ENCODE measurements at places on chromosomes 6 and 20. TPM values are rescaled to one million over a fixed set of nuclear protein-coding genes. Genes with fewer than 3 reads are reported as not detected.

DNA sequence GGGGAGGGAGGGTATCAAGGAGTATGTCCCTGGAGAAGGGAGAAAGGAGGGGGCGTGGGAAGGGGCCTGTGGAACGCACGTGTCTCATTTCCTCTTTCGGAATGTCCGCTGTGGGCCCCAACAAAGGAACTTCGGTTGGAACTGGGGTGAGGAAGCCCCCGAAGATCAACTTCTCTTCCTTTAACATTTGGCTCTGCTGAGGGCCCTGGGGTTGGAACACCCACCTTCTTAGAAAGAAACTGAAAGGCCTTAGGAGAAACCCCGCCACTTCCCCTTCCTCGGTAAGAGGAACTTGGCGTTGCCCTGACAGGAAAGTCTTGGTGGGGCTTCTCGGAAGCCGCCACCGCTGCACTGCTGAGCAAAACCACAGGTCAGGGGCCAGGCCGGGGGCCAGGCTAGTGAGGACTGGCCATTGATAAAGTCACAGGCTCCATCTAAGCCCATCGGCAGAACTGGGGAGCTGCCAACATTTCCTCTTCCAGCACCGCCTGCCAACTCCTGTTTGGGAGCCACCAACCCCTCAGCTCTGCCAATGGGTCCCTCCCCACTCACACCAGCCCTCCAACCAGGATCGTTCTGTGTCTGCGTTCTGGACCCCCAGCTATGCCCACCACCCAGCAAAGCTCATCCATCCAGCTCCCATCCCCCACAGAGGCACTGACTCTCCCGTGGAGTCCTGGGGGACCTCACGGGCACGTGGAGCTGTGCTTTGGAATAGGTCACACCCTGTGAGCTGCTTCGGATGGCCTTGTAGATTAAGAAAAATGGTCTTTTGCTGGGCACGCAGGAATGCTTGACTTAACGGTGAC is 44.8 kb downstream of the FGD2 start:
- no peak overlapping the region for H3K27ac ChIP-seq
- peak; percentile 27 for DNase-seq
- peaks cover 21% of the 10 kb centered on the region for H3K4me1 ChIP-seq
- no peak overlapping the region for H3K4me3 ChIP-seq
- no peaks in the 10 kb centered on the region for H3K27me3 ChIP-seq
- H3K36me3 ChIP-seq, result no peaks in the 10 kb centered on the region

DNA sequence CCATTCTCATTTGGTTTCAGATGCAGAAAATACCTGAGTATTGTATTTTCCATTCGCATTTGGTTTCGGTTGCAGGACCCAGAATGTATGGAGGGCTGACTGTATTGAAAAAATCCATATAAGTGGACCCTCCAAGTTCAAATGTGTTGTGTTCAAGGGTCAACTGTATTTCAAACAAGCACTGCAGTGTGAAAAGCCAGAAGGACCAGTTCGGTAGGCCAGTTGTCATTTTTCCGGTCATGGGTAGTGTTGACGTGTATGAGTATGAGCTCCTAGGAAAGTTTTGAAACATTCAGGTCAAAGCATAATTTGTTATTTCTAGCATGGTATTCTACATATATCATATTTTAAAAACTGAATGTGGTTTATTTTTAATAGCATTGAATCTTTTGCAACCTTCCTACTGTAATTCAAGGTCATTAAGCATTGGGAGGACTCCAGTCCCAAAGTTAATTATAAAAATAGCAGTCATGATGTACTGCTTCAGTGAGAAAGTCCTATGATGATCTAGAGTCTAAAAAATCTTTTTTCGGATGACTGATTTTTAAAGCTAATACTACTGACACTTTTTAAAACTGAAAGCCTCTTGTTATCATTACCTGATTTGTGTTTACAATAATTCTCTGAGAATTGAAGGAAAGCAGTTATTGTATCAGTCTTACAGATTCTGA is 18.9 kb downstream of the NHSL1 start:
- peaks cover 18% of the 10 kb centered on the region for H3K4me1 ChIP-seq
- DNase-seq, result no peak
- H3K27ac ChIP-seq, result peak overlapping the region; percentile 37
- no peaks in the 10 kb centered on the region for H3K36me3 ChIP-seq
- H3K27me3 ChIP-seq, result no peaks in the 10 kb centered on the region

DNA sequence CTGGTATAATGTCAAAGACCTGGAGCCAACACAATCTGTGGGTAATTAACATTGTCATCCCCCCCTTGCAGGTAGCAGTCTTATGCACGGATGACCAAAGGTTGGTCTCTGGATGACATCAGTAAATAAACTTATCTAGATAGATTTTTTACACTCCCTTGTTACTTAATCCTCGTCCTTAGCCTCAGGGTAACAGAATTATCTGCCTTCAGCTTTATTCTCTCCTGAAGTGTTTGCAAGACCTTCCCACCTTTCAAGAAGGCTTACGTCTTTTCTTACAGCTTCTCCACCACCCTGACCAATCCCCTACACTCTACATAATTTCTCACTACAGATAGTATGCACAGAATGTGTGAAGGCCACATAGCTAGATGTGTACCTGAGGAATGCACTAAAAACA is 434.8 kb upstream of the HTR1E start:
- H3K27me3 ChIP-seq, result no peaks in the 10 kb centered on the region
- no peaks in the 10 kb centered on the region for H3K4me1 ChIP-seq
- H3K36me3 ChIP-seq, result no peaks in the 10 kb centered on the region
- no peak for DNase-seq
- no peak overlapping the region for H3K4me3 ChIP-seq

- no peak overlapping the region for H3K4me3 ChIP-seq
- no peaks in the 10 kb centered on the region for H3K36me3 ChIP-seq
- DNase-seq, result no peak
- no peak overlapping the region for H3K27ac ChIP-seq
These were observed 389.8 kb upstream of the AGPAT4 start for GRCh38 chr6:161663682-161664081.

DNA sequence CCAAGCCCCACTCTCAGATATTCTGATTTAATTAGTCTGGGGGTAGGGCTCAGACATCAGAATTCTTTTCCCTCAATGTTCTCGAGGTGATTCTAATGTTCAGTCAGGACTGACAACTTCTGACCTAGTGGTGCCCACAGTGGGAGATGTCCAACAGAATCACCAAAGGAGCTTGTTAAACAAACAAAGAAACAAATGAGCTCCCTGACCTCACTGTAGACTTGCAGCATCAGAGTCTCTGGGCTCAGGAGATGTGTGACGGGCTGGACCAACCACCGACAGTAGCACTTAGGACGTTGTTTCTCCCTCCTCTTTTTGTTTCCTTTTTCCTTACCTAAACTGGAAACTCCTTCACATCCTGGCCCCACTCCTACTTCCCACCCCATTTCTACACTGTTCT is 49.3 kb downstream of the CLIC5 start:
- no peak overlapping the region for H3K4me3 ChIP-seq
- H3K36me3 ChIP-seq, result no peaks in the 10 kb centered on the region
- H3K27ac ChIP-seq, result no peak overlapping the region
- peaks cover 50% of the 10 kb centered on the region for H3K4me1 ChIP-seq

Gene ANGPT4
- total RNA-seq, result 0.40 TPM

Measured in thyroid gland (tissue), 4 donors.